ENCODE measurements at places on chromosomes 11 and 22.

DNA sequence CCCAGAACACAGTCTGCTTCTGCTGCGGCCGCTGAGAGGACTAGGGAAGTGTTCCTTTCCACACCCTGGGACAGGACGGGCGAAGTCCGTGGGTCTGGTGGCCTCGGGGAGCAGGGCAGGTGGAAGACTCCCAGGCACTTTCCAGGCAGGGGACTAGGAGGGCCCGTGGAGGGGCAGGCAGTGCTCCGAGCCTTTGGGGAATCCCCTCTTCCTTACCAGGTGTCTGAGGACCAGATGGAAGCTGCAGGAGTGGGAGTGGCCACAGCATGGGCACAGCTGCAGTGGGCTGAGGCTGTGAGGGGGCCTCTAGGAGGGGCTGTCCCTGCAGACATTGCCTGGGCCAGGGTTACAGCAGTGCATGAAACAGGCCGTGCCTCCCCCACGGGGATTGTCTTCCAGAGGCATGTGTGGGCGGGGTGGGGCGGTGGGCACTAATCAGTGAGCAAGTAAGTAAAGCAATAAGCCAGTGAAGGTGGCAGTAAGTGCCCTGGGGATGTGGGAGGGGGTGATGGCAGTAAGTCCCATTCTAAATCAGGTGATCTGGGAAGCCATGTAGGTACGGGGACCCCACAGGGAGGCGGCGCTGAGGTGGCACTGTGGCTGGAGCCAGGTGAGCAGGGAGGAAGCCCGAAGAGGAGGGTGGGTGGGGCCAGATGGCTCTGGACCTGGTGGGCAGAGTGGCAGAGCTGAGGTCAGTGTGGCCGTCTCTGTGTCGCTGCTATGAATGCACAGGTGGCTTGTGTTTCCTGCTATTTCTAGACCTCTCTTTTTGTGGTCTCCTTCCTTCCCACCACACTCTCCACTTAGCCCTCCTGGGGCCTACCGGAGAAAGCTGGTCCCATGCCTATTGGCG is 66.4 kb downstream of the CTTN start:
- DNase-seq = no peak

DNA sequence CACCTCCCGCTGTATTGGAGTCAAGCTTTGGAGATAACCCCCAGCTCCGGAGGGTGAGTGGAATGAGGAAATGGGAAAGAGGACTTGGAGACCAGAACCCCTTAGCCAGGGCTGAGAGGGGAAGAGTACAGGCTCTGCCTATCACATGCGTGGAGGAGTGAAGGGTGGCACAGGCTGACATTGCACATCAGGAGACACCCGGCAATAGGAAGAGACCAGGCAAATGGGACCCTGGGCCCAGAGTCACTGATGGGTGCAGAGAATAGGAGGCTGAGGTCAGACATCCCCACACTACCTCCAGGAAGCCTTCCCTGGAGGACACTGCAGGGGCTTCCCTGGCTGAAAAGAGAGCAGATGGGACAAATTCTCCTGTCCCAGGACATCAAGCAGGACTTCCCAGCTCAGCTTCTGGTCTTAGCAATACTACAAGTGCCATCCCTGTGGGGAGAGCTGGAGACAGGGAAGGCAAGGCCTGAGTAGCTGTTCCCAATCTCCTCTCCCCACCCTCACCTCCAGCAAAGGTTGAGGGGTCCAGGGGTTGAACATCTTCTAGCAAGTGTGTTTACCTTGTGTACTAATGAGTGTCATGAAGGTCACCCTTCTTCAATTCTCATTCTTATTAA is 160.7 kb downstream of the BUD13 start:
- no peak for DNase-seq

GRCh38 chr22:48478124-48478523 is 1349.5 kb downstream of the BRD1 start:
- no peak for DNase-seq

DNA sequence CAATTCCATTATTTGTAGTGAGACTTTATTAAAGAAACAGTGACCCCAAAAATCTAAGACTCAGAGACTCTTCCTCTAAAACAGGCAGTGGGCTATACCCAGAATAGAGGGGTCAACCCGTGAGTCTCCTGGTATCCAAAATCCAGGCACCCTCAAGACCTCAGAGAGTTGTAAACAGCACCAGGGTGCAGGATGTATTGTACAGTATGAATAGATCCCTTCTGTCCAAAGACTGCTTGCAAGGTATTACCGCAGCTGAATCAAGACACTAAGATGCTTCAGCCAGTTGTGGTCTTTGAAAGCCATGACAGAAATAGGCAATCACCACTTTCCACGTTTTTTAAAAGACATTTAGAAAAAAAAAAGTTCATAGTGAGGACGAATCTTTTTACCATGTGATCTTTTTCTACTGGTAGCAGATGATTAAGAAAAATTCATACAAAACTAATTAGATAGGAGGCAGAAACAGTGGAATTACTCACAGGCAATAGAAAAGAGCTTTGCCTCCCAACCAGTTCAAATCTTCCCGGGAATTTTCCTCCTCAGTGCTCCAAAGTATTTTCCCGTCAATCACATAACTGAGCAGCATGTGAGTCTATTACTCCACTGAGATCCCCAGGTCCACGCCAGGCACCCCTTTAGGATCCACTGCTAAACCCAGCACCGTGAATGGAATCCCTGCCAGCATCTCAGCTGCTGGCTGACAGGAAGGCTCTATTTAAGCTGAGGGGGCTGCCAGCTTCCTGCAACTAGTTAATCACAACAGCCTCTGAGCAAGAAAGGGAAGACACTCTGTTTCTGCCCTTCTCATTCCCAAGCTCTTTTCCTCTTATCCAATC is 113.1 kb downstream of the ETS1 start:
- DNase-seq = no peak

DNA sequence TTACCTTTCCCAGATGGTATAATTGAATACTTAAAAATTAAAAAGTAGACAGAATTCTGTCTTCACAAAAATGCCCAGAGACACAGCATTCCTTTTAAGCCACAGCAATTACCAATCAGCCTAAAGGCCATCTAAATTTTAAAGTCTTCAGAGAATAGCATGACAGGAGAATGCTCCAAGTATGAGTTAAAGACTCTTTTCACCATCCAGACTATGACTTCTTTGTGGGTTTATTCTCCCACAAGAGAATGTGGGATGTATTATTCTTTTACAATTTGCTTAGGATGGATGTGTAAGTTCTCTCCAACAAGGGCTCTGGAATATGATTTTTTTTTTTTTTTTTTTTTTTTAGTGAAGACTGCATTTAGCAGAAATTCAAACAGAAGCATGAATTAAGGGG is 249.9 kb downstream of the TTC28 start:
- DNase-seq = no peak

GRCh38 chr22:36010090-36010489 is 18.5 kb downstream of the RBFOX2 start:
- no peak for DNase-seq

DNA sequence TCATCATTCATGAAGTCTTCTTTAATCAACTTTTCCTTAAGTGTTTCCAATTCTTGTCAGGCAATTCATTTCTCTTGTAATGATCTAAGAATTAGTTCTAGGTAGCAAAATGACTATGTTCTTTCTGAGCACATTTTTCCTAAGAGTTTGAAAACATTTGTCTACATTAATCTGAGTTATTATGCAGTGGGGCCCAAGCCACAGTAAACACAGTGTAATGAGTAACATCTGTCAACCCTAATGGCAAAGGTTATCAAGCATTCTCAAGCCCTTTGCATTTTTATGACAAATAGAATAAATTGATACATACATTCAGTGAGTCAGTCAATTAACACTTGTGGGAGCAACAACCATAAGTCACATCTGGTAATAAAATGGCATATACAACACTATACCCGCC is 106.7 kb upstream of the ZC3H12C start:
- no peak for DNase-seq

DNA sequence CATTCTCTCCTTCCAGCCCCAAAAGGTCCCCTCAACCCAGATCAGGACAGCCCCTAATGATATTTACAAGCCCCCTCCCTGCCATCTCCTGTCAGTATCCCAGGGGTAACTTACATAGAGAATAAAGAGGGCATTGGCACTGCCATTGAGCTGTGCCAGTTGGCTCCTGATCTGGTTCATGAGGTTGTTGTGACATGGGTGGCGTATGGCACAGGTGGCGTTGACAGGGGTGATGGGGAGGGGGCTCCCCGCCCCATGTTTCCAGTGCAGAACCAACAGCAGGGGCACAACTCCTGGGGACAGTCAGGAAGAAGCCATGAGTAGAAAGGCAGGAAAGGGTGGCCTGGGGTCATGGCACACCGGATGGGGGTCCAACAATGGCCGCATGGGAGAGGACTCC is 1.9 kb downstream of the LIF start:
- DNase-seq = no peak

DNA sequence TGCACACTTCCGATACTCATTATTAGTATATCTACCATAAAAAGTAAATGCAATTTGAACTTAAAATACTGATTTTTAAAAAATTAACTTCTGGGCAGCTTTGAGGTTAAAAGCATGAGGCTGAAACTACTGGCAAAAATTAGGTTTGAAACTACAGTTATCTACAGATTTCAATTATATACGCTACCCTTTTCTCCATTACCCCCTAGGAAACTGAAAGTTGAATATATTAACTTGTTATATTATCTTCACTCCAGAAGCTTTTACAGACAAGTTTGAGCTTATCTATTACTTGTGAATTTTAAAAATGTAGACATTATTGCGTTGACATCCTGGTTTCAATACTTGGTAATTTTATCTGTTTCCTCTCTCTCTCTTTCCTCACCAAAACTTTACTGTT is 96.7 kb upstream of the DDI1 start:
- no peak for DNase-seq

Measured in stimulated activated naive CD4-positive, alpha-beta T cell treated with Interleukin-2 at 50 U/mL for 16 hours (primary cell).